ENCODE measurements at places on chromosomes 7 and 10. TPM values are rescaled to one million over a fixed set of nuclear protein-coding genes. Genes with fewer than 3 reads are reported as not detected.

Gene ANKIB1
- 36.9 TPM for total RNA-seq

DNA sequence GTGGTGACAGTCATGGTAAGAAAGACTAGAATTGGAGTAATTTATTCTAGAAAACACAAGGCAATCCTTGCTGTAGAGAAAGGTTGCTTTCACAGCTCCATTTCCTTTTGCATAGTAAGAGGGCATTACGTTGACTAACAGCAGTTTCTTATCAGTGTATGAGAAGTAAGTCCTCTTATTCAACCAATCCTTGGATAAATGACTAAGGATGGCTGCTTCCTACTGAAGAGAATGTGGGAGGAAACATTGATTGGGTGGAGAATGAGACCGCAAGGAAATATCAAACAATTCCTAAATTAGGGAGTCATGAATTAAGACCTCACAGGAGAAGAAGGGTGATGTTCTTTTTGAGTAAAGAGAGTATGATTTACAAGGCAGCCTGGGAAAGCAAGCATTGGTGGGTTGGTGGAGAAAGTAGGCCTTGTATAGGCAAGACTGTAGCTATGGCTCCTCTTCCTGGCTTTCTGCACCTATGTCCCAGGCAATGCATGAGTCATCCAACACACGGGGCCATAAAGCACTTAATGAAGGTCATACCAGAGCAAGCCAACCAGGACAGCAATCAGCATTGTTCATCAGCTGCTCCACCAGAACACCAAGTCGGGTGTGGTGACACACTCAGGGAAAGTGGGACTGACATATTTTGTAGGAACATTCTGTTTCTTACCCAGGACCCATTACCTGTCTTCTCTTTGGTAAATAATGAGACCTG is 5.6 kb downstream of the MGAM start:
- H3K36me3 ChIP-seq, result no peaks in the 10 kb centered on the region
- no peak overlapping the region for H3K27ac ChIP-seq
- no peak for DNase-seq
- H3K4me3 ChIP-seq, result no peak overlapping the region
- H3K4me1 ChIP-seq, result peaks cover 7% of the 10 kb centered on the region

DNA sequence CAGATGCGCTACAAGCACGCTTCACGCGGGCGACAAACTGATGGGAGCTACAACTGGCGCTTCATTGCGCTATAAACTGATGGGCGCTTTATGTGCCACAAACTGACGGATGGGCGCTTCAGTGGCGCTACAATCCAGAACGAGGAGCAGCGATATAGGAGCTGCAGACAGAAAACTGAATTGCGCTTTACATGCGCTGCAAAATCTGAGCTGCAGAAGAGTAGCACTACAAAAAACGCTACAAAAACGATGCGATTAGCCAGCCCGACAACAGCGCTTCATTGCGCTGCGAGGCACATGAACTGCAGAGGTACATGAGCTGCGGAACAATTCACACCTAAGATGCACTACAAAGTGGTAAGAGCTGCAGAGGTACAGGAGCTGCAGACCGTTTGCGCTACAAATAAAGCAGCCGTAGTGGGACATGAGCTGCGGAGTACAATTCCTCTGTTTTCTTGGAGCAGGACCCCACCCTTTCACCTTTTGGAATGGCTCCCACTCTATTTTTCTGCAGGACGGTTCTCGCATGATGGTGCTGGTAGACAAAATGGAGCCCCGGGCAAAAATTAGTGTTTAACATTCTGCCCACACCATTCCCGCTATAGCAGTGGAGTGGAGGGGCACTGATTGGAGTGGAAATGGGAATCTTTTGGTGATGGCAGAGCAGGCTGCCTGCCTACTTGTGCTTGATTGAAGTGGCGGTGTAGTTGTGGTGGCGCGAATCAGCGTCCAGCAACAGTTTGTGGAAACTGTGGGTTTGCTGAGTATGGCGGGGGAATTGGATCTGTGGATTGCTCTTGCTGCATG is 1.2 kb upstream of the SGCE start:
- H3K27me3 ChIP-seq, result no peaks in the 10 kb centered on the region
- H3K36me3 ChIP-seq, result no peaks in the 10 kb centered on the region
- peaks cover 34% of the 10 kb centered on the region for H3K4me1 ChIP-seq
- peak overlapping the region; percentile 97 for H3K4me3 ChIP-seq

GRCh38 chr7:18361756-18362155 is 133.8 kb upstream of the HDAC9 start:
- H3K27ac ChIP-seq, result no peak overlapping the region
- no peak overlapping the region for H3K4me3 ChIP-seq
- no peak for DNase-seq

DNA sequence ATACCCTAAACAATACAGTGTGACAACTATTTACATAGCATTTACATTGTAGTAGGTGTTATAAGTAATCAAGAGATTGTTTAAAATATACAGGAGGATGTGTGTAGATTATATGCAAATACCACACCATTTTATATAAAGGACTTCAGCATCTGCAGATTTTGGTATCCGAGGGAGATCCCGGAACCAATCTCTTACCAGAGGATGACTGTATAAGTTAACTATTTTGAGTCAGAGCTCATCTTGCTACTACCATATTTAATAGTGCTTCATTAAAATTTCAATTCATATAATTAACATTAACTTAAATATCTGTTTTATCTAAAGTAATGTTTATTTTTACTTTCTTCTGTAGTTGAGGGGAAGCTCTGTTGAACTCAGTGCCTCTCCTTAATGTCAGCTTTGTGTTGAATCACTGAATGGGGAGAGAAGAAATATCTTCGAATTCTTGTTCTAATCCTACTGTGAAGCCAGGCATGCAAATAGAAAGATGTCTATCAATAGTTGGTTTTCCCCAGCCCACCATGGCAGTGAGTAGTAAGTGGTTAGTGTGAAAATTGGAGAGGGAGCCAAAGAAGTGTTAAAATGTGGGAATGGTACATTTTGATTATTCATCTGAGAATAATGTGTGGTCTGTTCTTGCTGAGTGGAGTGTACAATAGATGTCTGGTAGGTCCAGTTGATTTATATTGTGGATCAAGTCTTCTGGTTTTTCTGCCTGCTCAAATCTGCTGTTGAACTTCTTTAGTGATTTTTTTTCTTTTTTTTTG is 90.1 kb upstream of the CYP26C1 start:
- no peak for DNase-seq
- peaks cover 30% of the 10 kb centered on the region for H3K36me3 ChIP-seq
- no peaks in the 10 kb centered on the region for H3K27me3 ChIP-seq
- no peaks in the 10 kb centered on the region for H3K4me1 ChIP-seq
- no peak overlapping the region for H3K4me3 ChIP-seq

Gene H2BK1
- total RNA-seq, result not detected

DNA sequence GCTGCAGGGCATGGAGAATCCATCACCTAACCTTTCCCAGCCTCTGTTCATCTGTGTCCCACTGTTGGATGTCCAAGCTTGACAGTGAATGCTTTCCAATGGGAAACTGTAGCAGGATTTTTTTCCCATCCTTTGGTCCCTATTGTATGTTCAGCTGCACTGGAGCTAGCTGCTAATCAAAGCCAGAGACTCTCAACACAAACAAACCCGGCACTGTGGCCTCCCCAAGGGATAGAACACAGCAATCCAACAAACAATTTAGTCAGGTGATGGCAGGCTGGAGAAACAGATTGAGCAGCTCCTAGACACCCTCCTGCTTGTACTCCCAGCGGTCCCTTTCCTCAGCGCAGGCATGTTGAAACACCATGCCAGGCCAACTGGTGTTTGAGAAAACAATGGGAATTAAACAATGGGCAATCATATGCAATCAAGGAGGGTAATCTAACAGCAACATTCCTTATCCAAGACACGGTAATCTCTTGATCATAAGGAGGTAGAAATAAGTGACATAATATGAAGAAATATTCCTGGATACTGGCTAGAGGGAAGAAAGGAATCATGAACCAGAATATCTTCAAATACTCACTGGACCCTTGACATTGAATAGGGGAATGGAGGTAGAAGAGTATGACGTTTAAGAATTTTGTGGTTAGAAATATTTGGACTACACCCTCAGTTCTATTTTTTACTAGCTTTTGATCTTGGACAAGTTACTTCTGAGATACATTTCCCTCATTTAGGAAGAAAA is 15.0 kb downstream of the PTN start:
- peak overlapping the region; percentile 24 for H3K4me3 ChIP-seq
- H3K27me3 ChIP-seq, result no peaks in the 10 kb centered on the region

GRCh38 chr10:43667761-43668386 is 19.2 kb upstream of the ZNF32 start:
- H3K27ac ChIP-seq, result no peak overlapping the region
- H3K36me3 ChIP-seq, result no peaks in the 10 kb centered on the region
- H3K4me1 ChIP-seq, result peaks cover 4% of the 10 kb centered on the region

Gene PAPOLB
- total RNA-seq, result 0.23 TPM

Gene AGBL3
- 5.5 TPM for total RNA-seq

DNA sequence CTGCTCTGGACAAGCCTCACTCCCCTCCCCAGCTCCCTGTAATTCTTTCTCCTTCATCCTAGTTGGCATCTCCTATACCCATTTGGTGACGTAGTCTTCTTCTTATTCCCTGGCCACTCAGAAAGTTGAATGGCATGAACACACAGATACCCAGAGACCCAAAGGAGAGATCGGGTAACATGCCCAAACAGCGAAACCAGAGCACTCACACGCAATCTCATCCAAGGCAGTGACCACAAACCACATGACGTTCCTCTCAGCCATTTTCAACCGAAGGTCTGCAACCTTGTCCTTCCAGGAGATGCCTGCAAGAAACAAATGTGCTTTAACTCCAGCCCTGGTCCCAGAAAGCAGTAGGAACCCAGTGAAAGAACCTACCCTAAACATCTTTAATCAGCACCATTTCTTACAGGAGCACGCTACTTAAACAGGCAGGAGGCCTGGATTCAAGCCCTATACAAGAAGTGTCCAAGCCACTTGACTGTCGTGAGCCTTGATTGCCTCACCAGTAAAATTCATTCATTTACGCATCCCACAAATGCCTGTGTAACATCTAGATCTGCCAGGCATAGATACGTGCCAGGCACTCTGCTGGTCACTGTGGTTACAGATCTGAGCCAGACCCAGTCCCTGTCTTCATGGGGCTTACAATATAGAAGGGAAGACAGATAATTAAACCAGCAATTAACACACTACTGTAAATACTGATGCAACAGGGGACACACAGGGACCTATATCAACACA is 37.1 kb downstream of the XPNPEP1 start:
- H3K27me3 ChIP-seq, result no peaks in the 10 kb centered on the region
- peaks cover 12% of the 10 kb centered on the region for H3K4me1 ChIP-seq
- H3K36me3 ChIP-seq, result peaks cover 14% of the 10 kb centered on the region
- DNase-seq, result no peak
- no peak overlapping the region for H3K4me3 ChIP-seq

GRCh38 chr7:79055722-79056415 is 397.6 kb downstream of the MAGI2 start:
- no peak overlapping the region for H3K27ac ChIP-seq
- no peaks in the 10 kb centered on the region for H3K27me3 ChIP-seq
- H3K36me3 ChIP-seq, result peaks cover 3% of the 10 kb centered on the region
- no peak overlapping the region for H3K4me3 ChIP-seq
- DNase-seq, result no peak
- peaks cover 4% of the 10 kb centered on the region for H3K4me1 ChIP-seq

Gene EPHB6
- 12.3 TPM for total RNA-seq

- peak overlapping the region; percentile 71 for H3K4me3 ChIP-seq
- peaks cover 58% of the 10 kb centered on the region for H3K4me1 ChIP-seq
- peak overlapping the region; percentile 54 for H3K27ac ChIP-seq
- DNase-seq, result peak; percentile 71
- H3K27me3 ChIP-seq, result peaks cover 40% of the 10 kb centered on the region
Observed at GRCh38 chr10:101041252-101041761, 10.3 kb downstream of the SFXN3 start.
